ENCODE measurements at places on chromosomes 7 and 10.

DNA sequence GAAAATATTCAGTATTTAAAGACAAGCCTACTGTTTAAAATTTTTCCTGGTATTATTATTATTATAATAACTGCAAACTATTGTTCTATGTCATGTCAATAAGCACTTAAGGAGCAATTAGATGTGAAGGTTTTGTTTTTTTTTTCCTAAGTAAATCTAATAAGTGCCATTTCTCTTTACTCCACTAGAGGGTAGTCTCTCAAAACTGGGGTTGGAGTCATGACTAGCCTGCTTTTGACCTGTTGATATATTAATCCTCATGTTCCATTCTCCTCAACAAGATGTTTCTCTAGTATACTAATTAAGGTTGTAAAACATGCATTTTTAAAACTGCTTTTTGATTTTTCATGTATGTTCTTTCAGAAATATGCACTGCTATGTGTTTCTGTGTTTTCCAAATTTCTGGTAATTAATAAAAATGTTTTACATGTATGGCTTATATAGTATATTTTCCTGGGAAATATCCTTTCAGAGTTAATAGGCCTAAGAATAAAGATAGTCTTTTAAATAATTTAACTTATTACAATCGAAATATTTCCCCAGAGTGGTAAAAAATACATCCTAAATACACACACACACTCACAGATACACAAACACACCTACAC lies 1.0 kb upstream of the LRRN3 start:
- DNase-seq = peak; percentile 76

- DNase-seq = peak; percentile 10
Observed at GRCh38 chr7:29285444-29285793, 90.8 kb downstream of the CHN2 start.

GRCh38 chr10:46218921-46219320 lies 67.9 kb upstream of the ANTXRL start:
- peak; percentile 27 for DNase-seq

DNA sequence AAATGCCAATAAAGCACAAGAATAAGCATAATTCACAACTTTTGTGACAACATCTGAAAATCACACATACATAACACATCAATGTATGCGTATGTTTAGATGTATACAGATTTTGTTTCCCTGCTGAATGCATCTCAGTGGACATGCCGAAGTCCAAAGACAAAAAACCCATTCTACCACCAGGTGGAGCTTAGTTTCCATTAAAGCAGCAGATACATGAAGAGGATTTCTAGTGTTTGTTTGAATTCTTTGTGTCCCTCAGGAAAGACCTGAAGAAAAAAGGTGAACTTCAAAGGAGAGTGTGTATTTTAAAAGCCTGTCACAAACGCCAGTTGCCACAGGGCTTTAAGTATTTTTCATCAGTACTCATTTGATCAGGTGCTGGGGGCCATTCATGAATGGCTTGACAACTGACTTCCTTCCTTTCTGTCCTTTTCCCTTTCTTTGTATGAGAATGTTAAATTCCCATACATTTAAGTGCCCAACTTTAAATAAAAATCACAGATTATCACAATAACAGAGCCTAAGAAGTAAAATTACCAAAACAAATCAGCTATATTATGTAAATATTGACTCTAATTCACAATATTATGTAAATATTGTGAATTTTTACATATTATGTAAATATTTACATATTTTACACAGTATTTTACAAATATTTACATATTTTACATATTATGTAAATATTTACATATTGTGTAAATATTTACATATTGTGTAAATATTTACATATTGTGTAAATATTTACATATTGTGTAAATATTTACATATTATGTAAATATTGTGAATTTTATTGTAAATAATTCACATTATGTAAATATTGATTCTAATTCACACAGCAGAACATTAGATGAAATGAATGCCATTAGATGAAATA lies 343.0 kb downstream of the CRPPA start:
- peak; percentile 75 for DNase-seq

DNA sequence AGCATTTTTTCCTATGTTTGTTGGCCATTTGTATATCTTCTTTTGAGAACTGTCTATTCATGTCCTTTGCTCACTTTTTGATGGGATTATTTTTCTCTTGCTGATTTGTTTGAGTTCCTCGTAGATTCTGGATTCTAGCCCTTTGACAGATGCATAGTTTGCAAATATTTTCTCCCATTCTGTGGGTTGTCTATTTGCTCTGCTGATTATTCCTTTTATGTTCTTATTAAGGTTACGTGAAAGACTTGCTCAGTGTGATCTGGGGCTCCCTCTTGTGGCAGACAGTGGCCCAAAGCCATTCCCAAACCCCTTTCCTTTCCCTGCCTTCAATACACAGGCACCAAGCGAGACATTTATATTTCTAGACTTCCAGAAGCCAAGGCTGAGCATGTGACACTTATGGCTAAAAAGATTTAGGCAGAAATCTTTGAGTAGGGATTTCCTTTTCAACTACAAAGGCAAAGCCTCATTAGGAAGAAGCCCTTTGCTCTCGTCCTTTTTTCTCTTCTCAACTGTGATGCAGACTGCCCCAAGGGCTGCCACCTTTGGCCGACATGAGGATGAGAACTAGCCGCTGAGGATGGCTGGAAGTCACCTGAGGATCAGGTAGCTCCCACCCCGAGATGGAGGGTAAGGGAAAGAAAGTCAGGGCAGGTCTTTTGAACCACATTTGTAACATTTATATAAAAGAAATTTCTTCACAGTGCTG lies 23.6 kb downstream of the ST8SIA6 start:
- peak; percentile 89 for DNase-seq

GRCh38 chr10:63286340-63286739 lies 153.2 kb downstream of the NRBF2 start:
- no peak for DNase-seq

GRCh38 chr7:128842674-128843641 lies 12.8 kb downstream of the FLNC start:
- DNase-seq = no peak

DNA sequence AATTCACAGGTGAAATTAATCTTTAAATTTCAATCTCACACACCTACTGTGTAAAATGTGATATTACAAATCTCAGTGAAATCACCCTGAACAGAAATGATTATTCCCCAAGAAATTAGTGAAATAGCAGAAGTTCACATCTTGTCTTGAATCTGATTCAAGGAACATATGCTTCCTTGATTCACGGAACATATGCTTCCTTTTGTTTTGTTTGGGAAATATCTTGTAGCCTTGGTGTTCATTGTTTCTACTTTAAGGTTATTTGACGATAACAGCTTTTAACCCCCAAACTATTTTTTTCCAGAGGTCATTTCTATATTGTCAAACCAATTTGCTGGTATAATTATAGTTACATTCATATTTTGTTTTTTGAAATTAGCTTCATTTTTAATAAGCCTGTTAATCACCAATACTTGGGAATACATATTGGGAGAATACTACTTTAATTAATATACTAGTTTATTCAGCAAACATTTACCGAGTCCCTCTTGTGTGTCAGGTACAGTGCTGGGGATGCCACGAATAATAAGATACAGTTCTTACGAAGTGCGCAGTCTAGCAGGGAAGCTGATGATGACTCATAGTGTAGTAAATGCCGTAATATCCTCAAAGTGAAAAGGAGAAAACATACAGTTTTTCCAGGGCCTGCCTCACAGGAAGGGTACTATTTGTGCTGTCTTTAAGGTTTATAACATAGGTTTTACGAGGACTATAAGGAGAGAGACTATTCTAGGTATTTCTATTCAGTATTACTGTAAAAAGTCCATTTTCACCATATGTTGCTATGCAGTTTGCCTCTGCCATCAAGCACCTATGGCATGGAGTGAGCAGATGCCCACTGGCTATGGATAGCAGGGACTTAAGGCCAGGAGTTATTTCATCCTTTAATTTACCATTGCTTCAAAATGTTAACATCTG lies 32.5 kb downstream of the PRKAR2B start:
- DNase-seq = no peak

- DNase-seq = peak; percentile 80
Observed at GRCh38 chr7:24971333-24972165, 8.4 kb downstream of the OSBPL3 start.

GRCh38 chr7:157318015-157318706 lies 18.6 kb upstream of the DNAJB6 start:
- peak; percentile 83 for DNase-seq

DNA sequence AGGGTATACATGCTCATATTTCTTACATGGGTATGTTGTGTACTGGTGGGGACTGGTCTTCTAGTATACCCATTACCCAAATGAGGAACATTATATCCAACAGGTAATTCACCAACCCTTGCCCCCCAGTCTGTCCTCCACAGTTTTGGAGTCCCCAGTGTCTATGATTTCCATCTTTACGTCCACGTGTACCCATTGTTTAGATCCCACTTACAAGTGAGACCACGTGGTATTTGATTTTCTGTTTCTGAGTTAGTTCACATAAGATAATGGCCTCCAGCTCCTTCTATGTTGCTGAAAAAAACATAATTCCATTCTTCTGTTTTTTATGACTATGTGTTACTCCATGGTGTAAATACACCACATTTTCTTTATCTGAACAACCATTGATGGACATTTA lies 49.3 kb upstream of the CYP2C9 start:
- DNase-seq = no peak

- no peak for DNase-seq
Observed at GRCh38 chr7:116500078-116500853, 728 bp downstream of the CAV2 start.

DNA sequence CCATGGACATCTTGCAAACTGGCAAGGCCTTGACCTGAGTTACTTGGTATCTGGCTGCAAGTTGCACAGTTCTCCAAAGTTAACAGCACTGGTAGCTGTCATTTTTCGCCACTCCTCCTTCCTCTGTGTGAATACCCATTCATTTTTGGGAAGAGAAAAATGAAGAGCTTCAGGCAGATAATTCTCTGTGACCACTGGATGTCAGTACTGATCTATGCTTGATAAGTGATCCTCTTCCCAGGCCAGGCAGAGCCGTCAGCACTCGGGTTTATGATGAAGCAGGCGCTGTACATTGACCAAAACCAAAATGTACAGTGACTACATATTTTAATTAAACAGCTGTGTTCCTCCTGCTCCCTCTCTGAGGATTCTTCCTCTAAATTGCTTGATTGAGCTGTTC lies 55.9 kb upstream of the PDZD8 start:
- DNase-seq = no peak

Data from KBM-7 (cell line).